ENCODE measurements at places on chromosomes 11 and 22.

DNA sequence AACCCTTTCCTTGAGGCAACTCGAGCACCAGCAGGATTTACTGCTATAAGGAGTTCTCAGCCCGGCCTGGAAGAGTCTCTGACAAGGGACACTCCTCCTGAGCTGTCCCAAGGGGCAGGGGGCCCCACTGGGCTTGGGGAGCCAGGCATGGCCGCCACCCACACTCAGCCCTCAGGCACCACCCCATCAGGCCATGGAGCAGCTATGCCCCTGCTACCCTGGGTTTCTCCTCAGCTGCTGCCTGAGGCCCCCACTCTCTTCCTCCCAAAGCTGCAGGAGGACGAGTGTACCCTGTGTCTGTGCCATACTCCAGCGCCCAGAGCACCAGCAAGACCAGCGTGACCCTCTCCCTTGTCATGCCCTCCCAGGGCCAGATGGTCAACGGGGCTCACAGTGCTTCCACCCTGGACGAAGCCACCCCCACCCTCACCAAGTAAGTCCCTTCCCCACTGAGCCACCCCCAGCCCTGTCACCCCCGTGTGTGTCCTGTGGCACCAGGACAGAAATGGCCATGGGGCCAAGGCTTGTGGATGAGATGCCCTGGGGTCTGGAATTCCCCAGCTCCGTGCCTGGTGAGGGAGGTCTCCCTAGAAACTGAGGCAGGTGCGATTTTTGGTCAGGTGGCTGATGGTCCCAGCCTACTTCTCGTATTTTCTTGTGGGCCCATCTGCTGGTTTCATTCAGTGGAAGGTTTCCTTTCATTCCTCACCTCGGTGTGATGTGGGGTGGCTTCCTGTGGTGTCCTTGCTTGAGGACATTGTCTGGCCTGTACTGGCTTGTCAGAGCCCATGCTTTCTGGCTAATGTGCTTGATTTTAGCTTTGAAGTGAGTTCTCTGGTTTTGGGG, 28.4 kb downstream of the TAB1 start:
- no peak for DNase-seq

DNA sequence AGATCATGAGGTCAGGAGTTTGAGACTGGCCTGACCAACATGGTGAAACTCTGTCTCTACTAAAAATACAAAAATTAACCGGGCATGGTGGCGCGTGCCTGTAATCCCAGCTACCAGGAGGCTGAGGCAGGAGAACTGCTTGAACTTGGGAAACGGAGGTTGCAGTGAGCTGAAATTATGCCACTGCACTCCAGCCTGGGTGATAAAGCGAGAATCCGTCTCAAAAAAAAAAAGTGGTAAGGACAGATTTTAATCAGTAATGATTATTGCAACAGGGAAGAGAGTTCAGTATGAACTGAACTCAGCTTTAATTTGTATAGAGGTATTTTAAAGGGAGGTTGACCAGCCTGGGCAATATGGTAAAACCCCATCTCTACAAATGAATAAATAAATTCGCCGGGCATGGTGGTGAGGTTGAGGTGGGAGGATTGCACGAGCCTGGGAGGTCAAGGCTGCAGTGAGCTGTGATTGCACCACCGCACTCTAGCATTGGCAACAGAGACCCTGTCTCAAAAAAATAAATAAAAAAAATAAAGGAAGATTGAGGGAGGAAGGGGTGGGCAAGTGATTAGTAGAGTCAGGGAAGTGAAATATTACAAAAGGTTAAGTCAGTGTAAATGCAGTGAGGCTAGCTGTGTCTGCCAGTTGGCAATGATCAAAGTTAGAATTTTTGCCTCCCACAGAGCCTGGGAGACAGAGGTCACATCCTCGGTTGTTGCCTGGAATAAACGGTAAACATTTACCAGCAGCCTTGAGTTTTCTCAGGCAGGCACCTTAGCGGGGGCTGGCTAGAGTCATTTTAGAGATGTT, 2.6 kb upstream of the MCM5 start:
- no peak for DNase-seq

- no peak for DNase-seq
Observed at GRCh38 chr11:25658916-25659315, 673.0 kb upstream of the ANO3 start.

DNA sequence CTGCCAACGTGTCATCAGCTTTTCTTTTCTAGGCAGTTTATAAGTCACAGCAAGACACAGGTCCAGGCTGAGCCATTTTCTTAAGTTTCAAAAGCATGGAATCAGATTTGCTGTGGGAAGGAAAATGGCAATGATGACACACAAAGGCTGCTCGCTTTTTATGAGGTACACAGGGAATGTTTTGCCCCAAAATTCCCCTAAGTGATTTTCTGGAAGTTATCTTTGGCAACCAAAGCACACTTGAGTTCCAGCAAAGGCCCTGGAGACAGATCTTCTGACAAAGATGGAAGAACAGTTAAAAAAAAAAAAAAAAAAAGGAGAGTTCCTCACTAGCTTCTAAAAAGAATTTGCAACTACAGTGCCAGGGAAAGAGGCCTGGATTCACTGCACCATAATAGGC, 260.8 kb downstream of the LARGE1 start:
- DNase-seq: no peak

DNA sequence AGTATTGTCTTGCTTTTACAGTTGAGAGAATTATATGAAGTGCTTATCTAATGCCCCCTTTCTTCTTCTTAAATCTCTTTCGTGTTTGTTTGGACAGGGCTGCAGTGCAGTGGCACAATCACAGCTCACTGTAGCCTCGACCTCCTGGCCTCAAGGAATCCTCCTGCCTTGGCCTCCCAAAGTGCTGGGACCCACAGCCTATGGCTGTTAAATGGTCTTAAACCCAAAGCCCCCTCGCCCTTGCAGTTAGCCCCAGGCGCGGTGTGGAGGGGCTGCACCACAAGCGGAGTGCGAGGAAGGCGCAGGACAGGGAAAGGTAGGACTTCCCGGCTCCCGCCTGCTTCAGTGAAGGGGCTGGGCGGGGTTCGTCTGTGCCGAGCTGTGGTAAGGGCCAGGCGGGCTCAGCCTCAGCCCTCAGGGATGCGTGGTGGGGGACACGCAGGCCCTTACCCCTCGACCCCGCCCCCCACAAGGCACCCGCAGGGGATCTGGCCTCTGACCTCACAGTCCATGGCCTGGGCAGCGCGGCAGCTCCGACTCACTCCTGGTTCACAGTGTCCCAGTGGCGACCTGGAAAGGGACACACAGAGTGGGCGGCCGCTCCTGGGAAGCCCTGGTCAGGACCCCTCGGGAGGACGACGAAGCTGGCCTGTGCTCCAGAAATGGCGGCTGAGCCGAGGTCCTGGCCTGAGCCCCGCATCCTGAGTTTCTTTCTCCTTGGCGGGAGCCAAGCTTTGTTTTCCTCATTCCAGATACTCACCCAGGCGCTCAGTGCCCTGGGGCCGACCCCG, 24.5 kb downstream of the BID start:
- no peak for DNase-seq

All from activated T-helper 1 cell treated with anti-CD3 and anti-CD28 coated beads, Interleukin-12 subunit alpha, Interleukin-12 subunit beta, Interleukin-2, Interleukin-4 antibody, amounts not matched to agents 30 ng/mL and 10 ng/mL and 1 ng/mL, durations not matched to agents 14 hours and 24 hours and 36 hours (primary cell).